ENCODE measurements at places on chromosomes 1 and 21.

GRCh38 chr1:115098979-115099692, 9.8 kb upstream of the TSPAN2 start:
- peak; percentile 78 for DNase-seq

GRCh38 chr1:35287807-35288640, 19.5 kb downstream of the ZMYM4 start:
- DNase-seq = no peak

DNA sequence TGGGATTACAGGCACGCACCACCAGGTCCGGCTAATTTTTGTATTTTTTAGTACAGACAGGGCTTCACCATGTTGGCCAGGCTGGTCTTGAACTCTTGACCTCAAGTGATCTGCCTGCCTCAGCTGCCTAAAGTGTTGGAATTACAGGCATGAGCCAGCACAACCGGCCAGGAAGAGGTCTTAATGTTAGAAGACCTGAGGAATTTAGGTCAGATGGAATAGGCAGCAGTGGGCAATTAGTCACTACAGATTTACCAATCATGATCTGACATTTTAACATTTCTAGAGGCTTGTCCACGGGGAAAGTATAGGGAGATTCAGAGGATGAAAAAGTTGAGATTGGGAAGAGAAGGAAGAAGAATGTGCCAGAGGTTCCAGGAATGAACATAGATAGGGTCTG, 8.9 kb upstream of the APP start:
- no peak for DNase-seq

DNA sequence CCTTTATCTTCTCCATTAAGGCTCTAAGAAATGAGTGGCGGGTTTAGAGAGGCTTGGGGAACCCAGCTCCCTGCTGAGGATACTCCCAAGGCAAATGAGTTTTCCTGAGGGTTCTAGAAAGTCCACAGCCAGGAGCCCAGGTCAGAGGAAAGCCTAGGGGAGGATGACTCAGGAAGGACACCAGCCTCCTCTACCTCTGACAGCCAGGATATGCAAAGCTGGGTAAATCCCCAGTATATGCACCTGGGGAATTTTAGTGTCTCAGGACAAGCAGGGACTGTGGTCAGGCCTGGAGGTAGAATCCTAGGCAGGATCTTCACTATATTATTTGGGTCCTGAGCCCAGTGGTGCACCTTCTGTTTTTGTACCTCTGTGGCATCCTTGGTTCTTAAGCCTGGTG, 23.5 kb upstream of the WNT4 start:
- no peak for DNase-seq

DNA sequence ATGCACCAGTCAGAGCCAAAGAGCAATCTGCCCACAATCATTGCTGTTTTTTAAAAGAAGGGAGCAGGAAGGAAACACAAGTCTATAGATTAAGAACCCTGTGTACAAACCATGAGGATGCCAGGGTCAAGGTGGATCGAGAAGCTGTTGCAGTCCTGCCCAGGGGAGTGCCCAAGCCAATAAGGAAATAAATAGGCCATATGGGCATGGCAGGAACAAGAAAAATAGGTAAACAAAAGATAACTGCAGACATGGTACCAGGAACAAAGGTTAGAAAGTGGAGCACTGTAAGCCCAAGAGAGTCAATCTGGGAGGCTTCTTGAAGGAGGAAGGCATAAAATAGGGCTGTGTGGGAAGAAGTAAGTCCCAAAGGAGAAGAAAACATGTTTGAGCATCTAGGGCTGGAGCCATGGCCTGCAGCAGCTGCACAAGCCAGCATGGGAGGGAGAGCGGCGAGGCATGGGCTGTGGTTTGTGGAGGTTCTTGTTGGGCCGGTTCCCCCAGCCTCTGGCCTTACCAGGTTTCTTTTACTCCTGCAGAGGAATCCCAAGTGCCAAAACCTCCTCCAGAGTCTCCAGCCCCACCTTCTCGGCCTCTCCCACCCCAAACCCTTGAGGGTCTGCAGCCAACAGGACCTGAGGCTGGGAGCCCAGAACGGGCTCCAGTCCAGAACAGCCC, 13.6 kb downstream of the INAVA start:
- no peak for DNase-seq

GRCh38 chr1:156489935-156490293, 10.7 kb downstream of the MEF2D start:
- no peak for DNase-seq

DNA sequence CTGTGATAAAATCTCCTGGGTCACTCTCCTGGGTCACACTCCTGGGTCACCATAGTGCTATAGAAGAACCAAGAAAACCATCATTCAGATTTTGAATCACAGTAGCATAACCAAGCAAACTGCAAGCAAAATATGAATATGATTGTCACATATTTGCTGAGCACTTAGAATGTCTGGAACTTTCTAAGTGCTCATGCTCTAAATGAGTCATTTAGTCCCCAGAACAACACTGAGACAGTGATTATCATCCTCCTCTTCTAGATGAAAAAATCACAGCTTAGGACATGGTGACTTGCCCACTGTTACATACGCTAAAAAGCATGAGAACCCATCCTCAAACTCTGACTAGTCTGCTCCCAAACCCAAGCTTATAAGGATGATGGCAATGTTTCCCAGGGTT, 39.5 kb upstream of the DDAH1 start:
- no peak for DNase-seq

DNA sequence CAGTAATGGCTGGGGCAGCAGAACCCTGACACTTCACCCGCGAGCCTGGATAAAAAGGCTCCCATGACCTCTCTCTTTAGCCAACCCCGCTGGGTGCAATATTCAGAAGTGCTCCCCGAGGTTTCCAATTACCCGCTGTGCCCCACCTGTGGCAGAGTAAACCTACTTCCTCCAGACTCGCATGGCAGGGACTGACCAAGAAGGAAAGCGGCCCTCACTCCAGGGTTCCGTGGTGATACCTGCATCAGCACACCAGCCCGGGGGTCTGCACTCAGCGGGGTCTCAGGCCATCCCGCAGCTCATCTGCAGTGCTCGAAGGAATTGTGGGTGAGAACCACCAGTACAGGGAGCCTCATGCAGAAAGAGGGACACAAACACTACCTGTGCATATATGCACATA, 136.3 kb upstream of the FMN2 start:
- DNase-seq = no peak

- DNase-seq = no peak
Measured at GRCh38 chr1:94156096-94156625, 35.2 kb upstream of the ABCA4 start.

DNA sequence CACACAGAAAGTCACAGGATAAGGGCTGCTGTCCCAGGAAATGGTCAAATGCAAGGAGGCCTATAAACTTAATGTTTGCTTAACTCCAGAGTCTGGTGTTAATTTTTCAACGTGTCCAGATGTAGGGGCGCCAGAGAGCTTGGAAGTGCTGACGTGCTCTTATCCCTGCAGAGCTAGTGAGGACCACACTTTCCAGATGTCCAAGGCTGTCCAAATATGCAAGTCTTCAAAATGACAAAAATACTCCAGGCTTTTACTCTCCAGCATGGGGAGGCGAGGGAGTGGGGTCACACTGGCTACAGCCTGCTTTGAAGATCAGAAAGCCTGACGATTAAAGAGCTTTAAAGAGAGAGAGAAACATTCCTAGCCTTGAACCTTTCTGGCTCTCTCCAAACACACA, 57.6 kb downstream of the ABCA4 start:
- no peak for DNase-seq

DNA sequence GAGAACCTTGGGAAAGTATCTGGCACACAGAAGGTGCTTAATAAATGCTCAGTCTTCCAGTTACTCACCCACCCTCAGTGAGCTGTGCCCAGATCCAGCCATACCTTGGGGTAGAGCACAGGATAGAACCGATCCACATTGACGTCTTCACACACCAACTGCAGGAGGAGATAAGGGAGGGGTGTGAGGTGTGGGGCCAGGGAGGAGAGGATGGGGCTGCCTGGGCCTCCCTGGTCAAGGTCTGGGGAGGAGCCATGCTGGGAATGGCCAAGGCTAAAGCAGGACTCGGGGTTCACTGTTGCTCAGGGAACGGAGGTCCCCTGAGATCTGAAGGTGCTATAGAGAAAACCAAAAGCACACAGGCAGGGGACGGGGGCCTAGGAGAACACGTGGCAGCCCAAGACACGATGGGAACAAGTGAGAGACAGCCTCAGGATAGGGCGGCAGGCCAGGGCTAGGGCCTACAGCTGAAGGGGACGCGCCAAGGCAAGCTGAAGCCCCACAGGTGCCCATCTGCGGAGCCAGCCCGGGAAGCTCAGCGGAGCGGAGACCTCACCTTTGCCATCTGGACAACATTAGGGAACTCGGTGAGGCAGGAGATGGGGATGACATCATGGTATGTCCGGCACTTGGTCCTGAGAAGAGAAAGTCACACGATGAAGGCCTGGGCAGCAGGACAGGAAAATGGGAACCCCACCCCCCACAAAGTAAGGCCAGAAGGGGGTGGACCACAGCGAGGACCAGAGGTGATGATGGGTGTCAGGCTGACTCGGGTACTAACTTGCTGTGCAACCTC, 55.9 kb downstream of the RAP1GAP start:
- DNase-seq = no peak

GRCh38 chr1:111987502-111987901, 2.0 kb downstream of the KCND3 start:
- DNase-seq = no peak

- no peak for DNase-seq
Measured at GRCh38 chr1:44553127-44553758, 121.0 kb downstream of the TMEM53 start.

DNA sequence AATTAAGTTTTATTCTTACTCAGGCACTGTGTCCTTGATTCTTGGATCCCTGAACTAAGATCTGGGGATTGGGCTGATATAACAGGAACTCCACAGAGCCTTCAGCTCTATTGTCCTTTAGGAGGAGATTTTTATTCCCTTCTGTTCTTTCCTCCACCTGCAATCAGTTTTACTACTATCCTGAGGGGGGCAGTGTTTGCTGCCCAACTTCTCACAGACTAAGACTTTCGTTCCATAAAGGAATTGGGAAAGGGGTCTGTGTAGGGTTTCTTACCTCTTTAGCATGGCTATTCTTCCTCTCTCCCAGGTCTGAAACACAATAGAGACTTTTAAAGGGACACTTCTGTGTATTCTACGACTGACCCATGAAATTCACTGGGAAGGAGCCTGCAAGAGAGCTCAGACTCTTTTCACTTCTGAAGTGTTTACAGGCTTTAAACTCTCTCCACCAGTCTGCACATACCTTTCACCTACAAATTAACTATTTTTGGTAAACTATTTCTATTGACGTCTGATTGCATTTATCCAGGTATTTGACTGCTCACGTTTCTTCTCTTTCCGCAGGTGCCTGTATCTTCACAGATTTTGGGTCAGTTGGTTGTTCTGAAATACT, 103.3 kb upstream of the DEPDC1 start:
- no peak for DNase-seq

DNA sequence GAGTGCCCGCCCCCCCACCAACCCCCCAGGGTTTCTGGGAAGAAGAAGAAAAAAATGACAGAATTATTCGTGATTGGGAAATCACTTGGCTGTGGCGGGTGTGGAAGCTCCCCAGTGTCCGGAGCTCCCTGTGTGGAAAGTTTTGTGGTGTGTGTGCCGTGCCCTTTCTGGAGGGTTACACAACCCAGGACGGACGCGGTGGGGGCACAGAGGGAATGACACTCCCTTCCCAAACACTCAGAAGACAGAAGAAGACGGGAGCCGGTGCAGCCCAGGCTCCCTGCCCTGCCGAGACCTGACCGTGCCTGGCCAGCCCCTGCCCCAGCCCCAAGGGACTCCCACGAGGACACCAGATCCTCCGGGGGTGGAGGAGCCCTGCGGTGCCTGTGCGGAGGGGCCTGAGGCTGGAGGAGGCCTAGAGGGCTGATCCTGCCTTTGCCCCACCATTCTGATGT, 33.0 kb upstream of the ADARB1 start:
- DNase-seq = no peak

DNA sequence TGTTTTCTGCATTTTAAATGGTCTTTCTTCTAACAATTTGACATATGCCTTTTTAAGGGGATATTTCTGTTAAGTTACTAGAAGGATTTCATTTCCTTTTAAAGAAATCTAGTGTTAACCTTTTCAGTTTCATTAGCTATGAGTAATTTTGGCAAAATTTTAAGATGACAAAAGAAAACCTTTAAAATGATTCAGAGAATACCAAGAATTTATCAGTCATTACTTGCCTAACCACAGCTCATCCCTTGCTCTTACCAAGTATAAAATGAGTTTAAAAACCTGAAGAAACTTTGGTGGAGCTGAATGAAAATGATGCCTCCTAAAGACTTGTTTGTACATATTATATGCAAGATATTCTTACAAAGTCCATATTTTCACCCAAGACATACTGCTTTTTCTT, 101.7 kb downstream of the NEK7 start:
- DNase-seq = no peak

- no peak for DNase-seq
Measured at GRCh38 chr21:42440187-42440792, 36.6 kb downstream of the UBASH3A start.

DNA sequence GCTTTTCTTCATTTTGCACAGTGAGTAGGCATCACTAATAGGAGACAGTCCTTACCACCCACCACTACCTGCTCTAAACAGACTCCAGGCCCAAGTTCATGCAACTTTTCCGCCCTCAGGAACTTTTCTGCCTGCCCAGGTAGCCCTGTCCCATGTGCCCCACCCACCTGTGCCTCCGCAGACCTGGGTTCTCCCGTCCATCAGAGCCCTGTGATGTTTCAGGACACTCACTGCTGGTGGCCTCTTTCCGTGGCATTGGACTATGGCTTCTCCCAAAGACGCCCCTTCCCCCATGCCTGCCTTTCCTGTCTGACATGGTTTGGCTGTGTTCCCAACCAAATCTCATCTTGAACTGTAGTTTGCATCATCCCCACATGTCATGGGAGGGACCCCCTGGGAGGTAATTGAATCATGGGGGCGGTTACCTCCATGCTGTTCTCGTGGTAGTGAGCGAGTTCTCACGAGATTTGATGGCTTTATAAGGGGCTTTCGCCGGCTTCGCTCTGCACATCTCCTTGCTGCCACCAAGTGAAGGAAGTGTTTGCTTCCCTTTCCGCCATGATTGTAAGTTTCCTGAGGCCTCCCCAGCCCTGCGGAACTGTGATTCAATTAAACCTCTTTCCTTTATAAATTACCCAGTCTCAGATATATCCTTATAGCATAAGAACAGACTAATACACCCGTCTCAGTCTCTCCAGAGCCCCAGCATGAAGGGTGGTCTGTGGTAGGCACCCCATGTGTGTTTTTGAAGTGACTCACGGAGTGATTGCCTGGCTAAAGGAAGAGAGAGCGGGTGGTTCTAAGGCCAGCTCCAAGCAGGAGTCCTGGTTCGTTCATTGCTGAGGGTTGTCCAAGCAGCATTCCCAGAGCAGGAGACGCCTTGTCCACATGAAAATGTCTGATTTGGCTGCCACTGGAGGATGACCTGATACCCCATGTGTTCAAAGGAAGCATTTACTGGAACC, 86.0 kb upstream of the ZBTB40 start:
- DNase-seq = no peak

All from T follicular helper cell (primary cell).